ENCODE measurements at places on chromosomes 3 and 15.

DNA sequence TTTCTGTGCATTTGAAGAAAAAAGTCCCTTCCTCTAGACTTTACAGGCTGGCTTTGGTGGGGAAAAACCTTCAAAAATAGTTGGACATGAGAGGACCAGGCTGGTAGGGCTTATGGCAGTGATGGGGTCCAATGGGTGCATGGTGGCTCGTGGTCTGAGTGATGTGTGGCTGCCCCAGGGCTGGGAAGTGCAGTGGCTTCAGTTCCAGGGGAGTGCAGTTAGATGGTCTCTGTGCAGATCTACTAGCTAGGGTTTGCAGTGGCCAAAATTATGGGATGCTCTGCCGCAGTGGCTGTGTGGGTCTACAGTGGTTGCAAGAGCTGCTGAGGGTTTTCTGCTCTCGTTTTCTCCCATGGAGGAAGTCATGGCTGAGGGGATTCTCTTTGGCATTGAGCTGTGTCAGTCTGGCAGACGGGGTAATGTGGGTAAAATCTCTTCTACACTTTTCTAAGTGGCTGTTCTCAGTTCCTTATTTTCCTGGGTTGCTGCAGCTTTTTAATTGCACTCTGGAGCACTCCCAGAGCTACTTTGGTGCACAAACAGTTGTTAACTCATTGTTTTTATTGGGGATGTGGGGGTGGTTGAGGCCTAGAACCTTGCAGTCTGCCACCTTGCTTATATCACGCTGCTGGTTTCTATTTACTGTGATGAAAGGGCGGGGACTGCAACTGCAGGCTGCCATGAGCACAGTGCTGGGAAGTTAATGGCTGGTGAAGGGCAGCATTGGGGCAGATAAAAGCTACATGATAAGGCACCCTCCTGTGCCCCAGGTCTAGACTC lies 1324.6 kb downstream of the NSUN3 start:
- DNase-seq = no peak

GRCh38 chr3:150235799-150236198 lies 172.3 kb upstream of the TSC22D2 start:
- peak; percentile 89 for DNase-seq

DNA sequence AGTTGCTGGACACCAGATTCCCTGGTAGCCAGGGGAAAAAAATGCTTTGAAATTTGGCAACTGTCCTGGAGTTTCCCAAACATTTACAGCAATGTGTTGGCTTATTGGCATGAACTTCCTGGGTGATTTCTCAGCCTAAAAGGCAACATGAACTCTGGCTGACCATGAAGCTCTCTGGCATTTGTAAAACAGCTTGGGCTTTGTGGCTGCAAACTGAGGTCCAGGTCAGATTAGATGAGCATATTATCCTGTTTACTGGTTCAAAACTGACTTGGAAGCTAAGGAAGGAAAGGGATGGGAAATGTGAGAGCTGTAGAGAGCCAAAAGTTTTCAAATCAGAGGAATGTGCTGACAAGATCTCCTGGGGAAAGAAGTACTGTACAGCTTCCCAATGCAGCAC lies 139.0 kb downstream of the P3H2 start:
- DNase-seq = peak; percentile 81

DNA sequence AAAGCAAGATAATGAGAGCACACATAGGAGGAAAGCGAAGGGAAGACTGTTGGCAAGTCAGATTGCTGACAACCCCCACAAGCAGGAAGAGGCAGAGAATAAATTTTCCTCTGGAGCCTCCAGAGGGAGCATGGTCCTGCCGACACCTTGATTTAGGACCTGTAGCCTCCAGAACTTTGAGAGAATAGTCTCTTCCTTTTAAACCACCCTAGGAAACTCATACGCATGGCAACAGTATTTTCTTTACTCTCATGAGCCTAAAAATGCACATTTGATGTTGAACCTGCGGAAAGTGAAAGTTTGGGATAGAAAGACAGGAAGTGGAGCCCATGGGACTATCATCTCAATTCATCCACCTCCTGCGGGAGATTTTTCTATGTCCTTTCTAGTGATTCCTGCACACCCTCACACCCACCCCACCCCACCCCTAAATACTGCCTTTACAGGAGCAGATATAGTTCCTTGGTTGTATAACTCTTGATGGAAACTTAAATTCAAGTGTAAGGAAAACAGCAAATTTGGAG lies 116.7 kb upstream of the LPP start:
- DNase-seq = peak; percentile 58

GRCh38 chr3:130465521-130465920 lies 51.5 kb upstream of the COL6A6 start:
- DNase-seq = no peak

- no peak for DNase-seq
Measured at GRCh38 chr3:108494906-108495531, 15.4 kb downstream of the MYH15 start.

DNA sequence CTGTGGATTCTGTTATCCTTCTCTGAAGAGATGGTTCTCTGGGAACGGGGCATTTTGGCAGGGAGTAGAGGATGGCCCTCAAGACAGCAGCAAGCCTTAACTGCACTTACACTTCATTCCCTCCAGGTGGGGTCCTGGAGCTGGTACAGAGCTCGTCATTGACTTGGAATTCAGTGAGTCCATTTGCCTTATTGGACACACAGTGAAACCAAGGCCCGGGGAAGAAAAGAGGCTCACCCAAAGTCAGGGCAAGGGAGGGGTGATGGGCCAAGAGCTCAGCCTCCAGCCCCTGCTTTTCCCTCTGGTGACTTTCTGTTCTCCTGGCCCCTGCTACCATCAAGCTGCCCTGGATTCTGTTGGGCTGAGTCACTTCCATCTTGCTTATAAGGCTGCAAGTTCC lies 125.6 kb downstream of the ETFA start:
- DNase-seq = peak; percentile 87

Measured in GM23248 (cell line).